HepG2 (cell line): ENCODE measurements at places on chromosomes 12 and 14. TPM values are rescaled to one million over a fixed set of nuclear protein-coding genes. Genes with fewer than 3 reads are reported as not detected.

DICER1 gene
- total RNA-seq: 61.9 and 88.8 TPM in 2 replicates

GRCh38 chr12:31057671-31058070 lies 16.0 kb upstream of the DDX11 start:
- H3K4me3 ChIP-seq: no peak overlapping the region
- no peak for DNase-seq
- H3K27me3 ChIP-seq: no peaks in the 10 kb centered on the region
- H3K4me1 ChIP-seq: peaks cover 11% of the 10 kb centered on the region

- no peaks in the 10 kb centered on the region for H3K4me1 ChIP-seq
- no peaks in the 10 kb centered on the region for H3K27me3 ChIP-seq
- no peaks in the 10 kb centered on the region for H3K36me3 ChIP-seq
- no peak overlapping the region for H3K4me3 ChIP-seq
- no peak for DNase-seq
Measured at GRCh38 chr12:21666722-21667121, 9.1 kb upstream of the LDHB start.

DNA sequence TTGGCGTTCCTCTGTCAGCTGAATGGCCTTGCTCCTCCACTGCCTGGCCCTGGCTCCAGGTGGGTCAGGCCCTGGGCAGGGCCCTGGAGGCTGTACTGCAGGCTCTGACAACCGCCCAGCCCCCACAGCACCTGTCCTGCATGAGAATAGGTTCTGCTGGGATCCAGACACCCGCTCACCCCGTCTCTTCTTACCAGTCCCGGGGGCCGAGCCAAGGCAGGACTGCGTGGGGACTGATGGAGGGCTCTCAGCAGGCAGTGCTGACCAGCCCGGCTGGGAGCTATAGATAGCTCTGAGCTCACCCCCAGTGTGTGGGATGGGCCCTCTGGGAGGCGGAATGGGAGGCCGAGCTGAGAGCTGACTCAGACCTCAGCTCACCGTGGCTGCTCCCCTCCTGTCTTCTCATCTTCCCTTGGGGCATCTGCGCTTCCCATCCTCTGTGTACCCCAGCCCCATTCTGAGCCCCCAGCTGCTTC lies 39.6 kb downstream of the TEAD4 start:
- peaks cover 41% of the 10 kb centered on the region for H3K36me3 ChIP-seq
- DNase-seq: no peak
- no peaks in the 10 kb centered on the region for H3K4me1 ChIP-seq

DNA sequence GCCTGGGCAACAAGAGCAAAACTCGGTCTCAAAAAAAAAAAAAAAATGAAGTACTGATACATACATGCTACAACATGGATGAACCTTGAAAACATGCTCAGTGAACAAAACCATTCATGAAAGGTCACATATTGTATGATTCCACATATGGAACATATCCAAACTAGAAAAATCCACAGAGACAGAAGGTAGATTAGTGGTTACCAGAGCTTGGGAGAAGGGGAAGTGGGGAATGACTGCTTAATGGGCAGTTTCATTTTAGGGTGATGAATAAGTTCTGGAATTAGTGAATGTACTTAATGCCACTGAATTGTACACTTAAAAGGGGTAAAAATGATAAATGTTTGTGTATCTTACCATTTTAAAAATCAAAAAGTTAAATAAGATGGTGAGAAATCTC lies 2.7 kb downstream of the ITGB7 start:
- no peak for DNase-seq
- peaks cover 15% of the 10 kb centered on the region; the same call in 1 of the 3 replicates for H3K27me3 ChIP-seq
- no peak overlapping the region for H3K27ac ChIP-seq
- no peaks in the 10 kb centered on the region for H3K36me3 ChIP-seq
- H3K4me3 ChIP-seq: no peak overlapping the region
